ENCODE measurements at places on chromosomes 1 and 21. TPM values are rescaled to one million over a fixed set of nuclear protein-coding genes. Genes with fewer than 3 reads are reported as not detected.
A peak's percentile ranks its signal among the peaks of the same experiment; 100 is the strongest.

The C21orf91 gene
- total RNA-seq, result 41.5 TPM

The FAM163A gene
- total RNA-seq, result not detected

DNA sequence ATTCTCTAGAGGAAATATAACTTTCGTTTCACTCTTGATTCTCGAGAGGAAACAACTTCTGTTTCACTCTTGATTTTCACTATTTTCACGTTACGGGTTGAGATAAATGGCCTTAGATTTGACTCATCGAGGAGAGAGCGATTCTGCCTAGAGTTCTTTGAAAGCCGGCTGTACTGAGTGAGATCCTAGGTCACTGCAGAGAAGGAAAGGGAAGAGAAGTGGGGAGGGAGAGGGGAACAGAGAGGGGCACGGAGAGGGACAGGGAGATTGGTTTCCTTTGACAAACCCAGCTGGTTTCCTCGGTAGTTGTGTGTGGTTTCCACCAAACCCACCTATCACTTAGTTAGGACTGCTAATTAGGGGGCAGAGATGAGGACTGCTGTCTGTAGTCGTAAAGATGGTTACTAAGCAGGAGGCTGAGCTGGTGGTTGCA is 21.6 kb upstream of the GPR137B start:
- DNase-seq, result no peak
- peak overlapping the region; percentile 65 for H3K4me3 ChIP-seq
- no peaks in the 10 kb centered on the region for H3K27me3 ChIP-seq
- peak overlapping the region; percentile 91 for H3K27ac ChIP-seq
- peaks cover 29% of the 10 kb centered on the region for H3K4me1 ChIP-seq

The PODN gene
- total RNA-seq, result not detected

The CHD1L gene
- 55.9 TPM for total RNA-seq

The YIPF1 gene
- 20.6 TPM for total RNA-seq

GRCh38 chr1:172382990-172383389 is 37.5 kb upstream of the C1orf105 start:
- peaks cover 9% of the 10 kb centered on the region for H3K36me3 ChIP-seq
- H3K27me3 ChIP-seq, result peaks cover 2% of the 10 kb centered on the region
- no peak for DNase-seq
- peaks cover 26% of the 10 kb centered on the region for H3K4me1 ChIP-seq

GRCh38 chr1:9269078-9269501 is 23.6 kb upstream of the SPSB1 start:
- no peak overlapping the region for H3K4me3 ChIP-seq
- peaks cover 15% of the 10 kb centered on the region for H3K4me1 ChIP-seq
- H3K36me3 ChIP-seq, result no peaks in the 10 kb centered on the region
- no peak overlapping the region for H3K27ac ChIP-seq

GRCh38 chr1:101309334-101310311 is 72.8 kb downstream of the S1PR1 start:
- DNase-seq, result peak; percentile 85
- peaks cover 75% of the 10 kb centered on the region for H3K4me1 ChIP-seq
- peak overlapping the region; percentile 73 for H3K4me3 ChIP-seq
- peaks cover 1% of the 10 kb centered on the region for H3K36me3 ChIP-seq

The OVAAL gene
- not detected for total RNA-seq

The AGO1 gene
- 22.3 TPM for total RNA-seq

- DNase-seq, result no peak
- peaks cover 55% of the 10 kb centered on the region for H3K36me3 ChIP-seq
- no peak overlapping the region for H3K4me3 ChIP-seq
- no peak overlapping the region for H3K27ac ChIP-seq
- no peaks in the 10 kb centered on the region for H3K4me1 ChIP-seq
Observed at GRCh38 chr1:236895665-236896387, 100.7 kb downstream of the MTR start.

The RHBDL2 gene
- total RNA-seq, result not detected

DNA sequence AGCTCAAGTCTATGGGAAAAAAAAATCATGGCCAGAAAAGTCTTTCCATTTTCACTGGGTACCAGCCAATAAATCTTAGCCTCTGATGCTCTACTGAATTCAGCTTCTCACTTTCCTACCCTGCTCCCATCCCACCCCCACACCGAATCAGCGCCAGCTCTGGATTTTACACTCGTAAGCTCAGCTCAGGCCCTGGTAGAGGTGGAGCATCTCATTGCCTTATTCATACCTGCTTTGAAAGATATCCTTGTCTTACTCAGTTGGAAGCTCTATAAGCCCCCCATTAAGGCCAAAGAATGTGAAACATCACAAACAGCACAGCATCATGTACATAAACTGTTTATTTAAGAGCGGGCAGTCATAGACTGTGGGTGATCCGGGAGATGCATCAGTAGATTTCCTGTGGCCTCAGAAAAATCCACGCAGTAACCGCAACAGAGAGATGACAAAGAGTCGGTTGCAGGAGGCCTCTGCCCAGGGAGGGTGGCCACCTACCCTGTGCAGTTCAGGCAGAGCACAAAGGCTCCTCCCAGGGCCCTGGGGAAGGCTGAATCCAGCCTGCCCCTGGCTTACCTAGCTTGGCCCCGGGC is 36.4 kb upstream of the ETS2 start:
- DNase-seq, result no peak
- peaks cover 13% of the 10 kb centered on the region for H3K36me3 ChIP-seq
- no peaks in the 10 kb centered on the region for H3K27me3 ChIP-seq
- peak overlapping the region; percentile 100 for H3K27ac ChIP-seq

- peaks cover 2% of the 10 kb centered on the region for H3K27me3 ChIP-seq
- no peak overlapping the region for H3K4me3 ChIP-seq
- peaks cover 6% of the 10 kb centered on the region for H3K4me1 ChIP-seq
- H3K36me3 ChIP-seq, result peaks cover 7% of the 10 kb centered on the region
Observed at GRCh38 chr21:35178827-35179226, 129.7 kb upstream of the RUNX1 start.

DNA sequence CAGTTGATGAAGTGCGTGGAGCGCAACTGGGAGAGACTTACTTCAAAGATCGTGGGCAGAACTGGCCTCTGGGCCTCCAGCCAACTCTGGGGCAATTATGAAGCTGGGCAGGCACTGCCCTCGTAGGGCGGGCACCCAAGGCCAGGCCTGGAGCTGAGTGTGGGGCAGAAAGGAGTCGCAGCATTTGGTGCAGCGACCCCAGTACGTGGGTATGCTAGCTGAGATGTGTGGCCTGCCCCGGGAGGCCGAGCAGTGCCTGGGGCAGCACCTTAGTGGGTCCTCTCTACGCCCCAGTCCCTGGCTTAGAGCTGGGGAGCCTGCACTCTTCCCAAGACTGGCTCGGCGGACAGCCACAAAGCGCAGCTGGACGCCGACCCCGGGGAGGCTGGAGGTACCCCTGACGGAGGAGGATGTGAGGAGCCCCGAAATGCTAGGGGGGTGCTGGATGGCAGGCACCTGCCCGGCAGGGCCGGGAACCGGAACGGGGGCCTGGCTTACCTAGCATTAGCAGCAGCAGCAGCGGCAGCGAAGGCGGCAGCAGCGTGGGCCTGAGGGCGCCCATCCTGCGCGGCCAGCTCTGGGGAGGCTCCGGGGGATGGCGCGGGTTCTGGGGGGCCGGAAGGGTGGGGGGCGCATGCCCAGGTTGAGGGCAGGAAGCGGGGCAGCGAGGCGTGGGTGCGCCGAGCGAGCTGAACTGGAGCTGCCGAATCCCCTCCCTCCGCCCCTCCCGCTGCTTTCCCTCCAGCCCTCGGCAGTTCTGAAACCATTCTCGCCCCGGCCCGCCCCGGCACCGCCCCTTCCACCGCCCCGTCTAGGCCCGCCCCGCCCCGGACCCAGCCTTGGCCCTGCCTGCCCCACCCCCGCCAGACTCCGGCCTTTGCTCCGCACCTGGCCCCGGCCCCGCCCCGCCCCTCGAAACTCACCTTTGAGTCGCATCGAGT is at the start of gene IGSF8:
TSS of gene IGSF8 (minus strand) at position 709 of the 941 bp plus-strand sequence. CDS start at position 562, 147 bp downstream.
- H3K27me3 ChIP-seq, result no peaks in the 10 kb centered on the region
- peak within 1 kb of the TSS; percentile 94 for H3K27ac ChIP-seq
- peak within 1 kb of the TSS; percentile 84 for H3K4me3 ChIP-seq
- peaks cover 2% of the 10 kb centered on the region for H3K36me3 ChIP-seq
- H3K4me1 ChIP-seq, result peaks cover 54% of the 10 kb centered on the region

The KCNK2 gene
- total RNA-seq, result not detected

DNA sequence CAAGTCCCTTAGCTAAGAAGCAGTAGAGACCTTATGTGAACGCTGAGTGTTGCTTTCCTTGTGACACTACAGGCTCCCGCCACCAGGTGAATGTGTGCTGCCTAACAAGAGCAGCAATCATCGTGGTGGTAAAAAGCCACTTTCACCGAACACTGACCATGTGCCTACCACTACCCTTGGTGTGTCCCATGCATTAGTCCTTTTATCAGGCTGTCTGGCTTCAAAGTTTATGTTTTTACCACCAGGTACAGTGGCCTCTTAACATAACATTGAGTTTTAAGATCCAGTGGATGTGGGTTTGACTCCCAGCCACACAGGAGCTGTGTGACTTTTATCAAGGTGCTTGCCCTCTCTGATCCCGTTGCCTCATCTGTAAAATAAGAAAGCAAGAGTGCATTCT is 1.7 kb downstream of the C1QB start:
- no peaks in the 10 kb centered on the region for H3K36me3 ChIP-seq
- no peak for DNase-seq
- no peak overlapping the region for H3K27ac ChIP-seq

GRCh38 chr1:151680826-151681225 is 35.8 kb downstream of the CELF3 start:
- peaks cover 5% of the 10 kb centered on the region for H3K36me3 ChIP-seq
- H3K27ac ChIP-seq, result no peak overlapping the region
- no peak overlapping the region for H3K4me3 ChIP-seq

The CLCA2 gene
- total RNA-seq, result not detected

The DYNLT5 gene
- not detected for total RNA-seq

The GBP6 gene
- total RNA-seq, result 0.27 TPM

GRCh38 chr1:237187842-237188241 is 145.9 kb downstream of the RYR2 start:
- no peak overlapping the region for H3K27ac ChIP-seq
- DNase-seq, result no peak
- H3K27me3 ChIP-seq, result no peaks in the 10 kb centered on the region
- H3K4me3 ChIP-seq, result no peak overlapping the region
- H3K36me3 ChIP-seq, result no peaks in the 10 kb centered on the region

The CD1E gene
- not detected for total RNA-seq

DNA sequence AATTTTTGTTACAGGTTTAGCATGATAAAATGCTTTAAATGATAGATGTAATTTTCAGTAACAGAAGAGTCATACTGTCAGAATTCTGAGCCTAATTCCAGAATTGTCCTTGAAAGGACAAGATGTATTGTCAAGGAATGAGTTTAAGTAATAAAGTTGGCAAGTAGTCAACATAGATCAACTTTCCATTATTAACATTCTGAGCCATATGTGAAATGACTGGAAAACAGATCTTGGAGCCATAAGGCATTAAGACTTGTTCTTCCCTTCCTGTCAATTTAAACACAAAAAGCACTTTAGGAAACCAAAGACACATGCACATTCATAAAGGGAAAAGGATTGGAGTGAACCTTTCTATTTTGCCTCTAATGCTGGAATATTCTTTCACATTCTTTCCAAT is 107.0 kb downstream of the ODF2L start:
- H3K4me1 ChIP-seq, result no peaks in the 10 kb centered on the region
- no peak overlapping the region for H3K27ac ChIP-seq
- DNase-seq, result no peak
- H3K27me3 ChIP-seq, result peaks cover 2% of the 10 kb centered on the region
- H3K4me3 ChIP-seq, result no peak overlapping the region

- H3K27ac ChIP-seq, result no peak overlapping the region
- H3K4me3 ChIP-seq, result no peak overlapping the region
- peaks cover 4% of the 10 kb centered on the region for H3K4me1 ChIP-seq
- peaks cover 8% of the 10 kb centered on the region for H3K27me3 ChIP-seq
Observed at GRCh38 chr1:112872551-112872962, 83.4 kb downstream of the SLC16A1 start.

- no peak overlapping the region for H3K4me3 ChIP-seq
- H3K27me3 ChIP-seq, result no peaks in the 10 kb centered on the region
- H3K4me1 ChIP-seq, result no peaks in the 10 kb centered on the region
- H3K27ac ChIP-seq, result no peak overlapping the region
Observed at GRCh38 chr1:247156787-247157232, 15.0 kb downstream of the ZNF124 start.

The GBP7 gene
- not detected for total RNA-seq

GRCh38 chr21:42534421-42535378 is 21.0 kb downstream of the SLC37A1 start:
- no peak overlapping the region for H3K27ac ChIP-seq
- no peak overlapping the region for H3K4me3 ChIP-seq
- peaks cover 17% of the 10 kb centered on the region for H3K36me3 ChIP-seq
- no peak for DNase-seq

The SEMA4A gene
- 37.8 TPM for total RNA-seq

- H3K4me3 ChIP-seq, result no peak overlapping the region
- H3K36me3 ChIP-seq, result no peaks in the 10 kb centered on the region
- peaks cover 5% of the 10 kb centered on the region for H3K4me1 ChIP-seq
- H3K27ac ChIP-seq, result no peak overlapping the region
- H3K27me3 ChIP-seq, result peaks cover 4% of the 10 kb centered on the region
Observed at GRCh38 chr1:186078245-186078644, 296.8 kb downstream of the TPR start.

DNA sequence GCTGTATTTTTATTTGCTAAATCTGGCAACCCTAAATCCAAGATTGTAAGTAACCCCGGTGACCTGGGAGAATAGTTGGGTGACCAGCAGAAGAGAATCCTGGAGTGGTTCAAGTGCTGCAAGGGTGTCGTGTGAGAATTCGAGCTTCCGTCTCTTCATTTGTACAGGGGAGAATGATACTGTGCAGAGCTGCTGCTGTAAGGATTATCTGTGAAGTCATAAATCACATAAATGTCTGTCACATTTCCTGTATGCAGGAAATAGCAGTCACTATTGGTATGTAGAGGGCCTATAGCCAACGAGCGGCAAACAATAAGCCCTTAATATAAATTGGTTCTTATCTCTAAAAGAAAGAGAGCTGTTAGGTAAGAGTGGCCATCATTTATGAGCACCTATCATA is 90.7 kb downstream of the ATP1A1 start:
- peaks cover 11% of the 10 kb centered on the region for H3K27me3 ChIP-seq
- no peak overlapping the region for H3K4me3 ChIP-seq
- no peak overlapping the region for H3K27ac ChIP-seq
- H3K36me3 ChIP-seq, result no peaks in the 10 kb centered on the region
- no peak for DNase-seq
- no peaks in the 10 kb centered on the region for H3K4me1 ChIP-seq

DNA sequence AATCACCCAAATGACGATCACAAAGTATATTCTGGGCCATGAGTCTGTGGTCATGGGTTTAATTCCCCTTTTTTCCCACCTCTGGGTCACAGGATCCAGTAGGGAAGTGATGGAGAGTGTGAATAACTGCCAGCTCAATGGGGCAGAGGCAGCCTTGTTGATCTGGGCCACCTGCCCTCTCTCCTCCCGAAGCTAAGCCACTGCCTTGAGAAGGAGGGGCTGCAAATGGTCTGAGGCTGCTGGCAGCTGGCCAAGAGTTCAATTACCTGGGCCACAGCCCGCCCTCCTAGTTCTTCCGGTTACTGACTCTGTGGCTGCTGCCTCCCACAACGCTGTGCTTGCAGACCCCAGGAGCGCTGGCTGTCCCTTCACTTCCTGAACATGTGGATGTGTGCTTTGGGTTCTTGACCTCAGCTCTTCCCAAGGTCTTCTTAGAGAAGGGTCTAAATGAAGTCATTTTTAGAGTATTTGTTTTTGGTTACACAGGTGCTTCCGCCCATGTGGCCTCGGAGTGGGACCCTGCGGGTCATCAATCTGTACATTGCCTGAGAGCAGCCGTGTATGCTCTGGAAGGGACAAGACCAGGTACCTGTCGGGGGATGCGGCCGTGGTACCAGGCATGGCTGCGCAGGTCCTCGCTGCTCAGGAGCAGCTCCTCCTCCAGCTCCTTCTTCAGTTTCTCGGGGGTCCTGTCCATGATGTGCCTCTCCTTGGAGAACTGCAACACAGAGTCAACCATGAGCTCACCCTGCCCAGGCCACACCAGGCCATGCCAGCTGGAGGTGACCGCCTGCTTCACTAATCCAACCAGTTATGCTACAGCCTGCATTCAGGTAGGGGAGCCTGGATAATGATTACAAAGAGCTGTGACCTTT is 89.7 kb downstream of the BCAR3 start:
- peaks cover 11% of the 10 kb centered on the region for H3K27me3 ChIP-seq
- H3K4me3 ChIP-seq, result no peak overlapping the region
- no peak for DNase-seq
- H3K36me3 ChIP-seq, result no peaks in the 10 kb centered on the region
- no peak overlapping the region for H3K27ac ChIP-seq

Measured in activated CD4-positive, alpha-beta T cell treated with anti-CD3 and anti-CD28 coated beads, Interleukin-2, amount 10 ng/mL, durations not matched to agents 7 days and 5 days (primary cell).